SK-N-SH treated with all-trans-retinoic acid at 6 μM for 48 hours (cell line): ENCODE measurements at places on chromosomes 6 and 20.
A peak's percentile ranks its signal among the peaks of the same experiment; 100 is the strongest.

DNA sequence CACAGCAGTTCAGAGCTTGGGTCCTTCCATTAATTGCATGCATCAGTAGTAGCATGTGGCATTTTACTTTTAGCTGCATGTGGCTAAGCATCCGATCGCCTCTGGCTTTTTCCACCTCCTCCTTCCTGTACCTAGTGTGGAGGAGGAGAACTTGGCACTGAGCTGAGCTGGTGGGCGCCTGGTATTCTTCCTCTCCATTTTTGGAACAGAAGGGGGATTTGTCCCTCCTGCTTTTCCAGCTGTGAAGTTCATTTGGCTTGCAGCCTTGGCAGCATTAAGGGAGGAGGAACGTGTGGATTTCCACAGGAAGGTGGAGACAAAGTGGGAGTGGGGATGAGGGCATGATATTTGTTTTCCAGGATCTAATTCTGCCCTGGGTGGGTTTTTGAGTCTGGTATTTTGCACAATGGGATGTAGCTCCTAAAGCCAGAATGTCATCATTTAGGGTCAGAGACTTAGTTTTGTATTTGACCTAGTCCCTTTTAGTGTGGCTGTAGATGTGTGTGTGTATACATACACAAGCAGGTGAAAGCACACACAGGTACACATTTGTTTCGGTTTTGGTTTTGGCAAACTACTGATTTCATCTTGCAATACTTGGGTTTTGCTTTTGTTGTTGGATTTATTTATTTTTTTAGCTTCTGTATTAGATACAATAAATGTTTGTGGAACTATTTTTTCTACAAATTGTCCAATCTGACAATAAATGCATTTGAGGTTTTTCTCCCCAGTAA lies 90.0 kb downstream of the SASH1 start:
- ATAC-seq = peak; percentile 63

- peak; percentile 42 for ATAC-seq
Measured at GRCh38 chr6:31794866-31795615, 511 bp downstream of the VARS1 start.

DNA sequence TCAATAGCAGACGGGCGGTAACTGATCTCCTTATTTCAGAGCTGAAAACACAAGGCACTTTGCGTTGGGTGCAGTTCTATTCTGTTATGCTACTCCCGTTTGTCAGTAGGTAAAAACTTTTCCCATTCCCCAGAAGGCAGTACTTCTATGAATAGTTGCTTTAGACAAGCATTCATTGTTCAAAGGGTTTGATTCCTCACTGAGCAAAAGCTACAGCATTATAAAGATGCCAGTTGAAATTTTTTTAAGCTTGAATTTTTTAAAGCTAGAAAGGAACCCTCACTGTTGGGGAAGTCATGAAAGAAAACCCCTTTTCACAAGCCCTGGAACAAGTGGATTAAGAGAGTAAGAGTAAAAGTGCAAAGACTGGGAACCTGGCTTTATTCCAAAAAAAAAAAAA lies 42.3 kb downstream of the FUT9 start:
- no peak for ATAC-seq

DNA sequence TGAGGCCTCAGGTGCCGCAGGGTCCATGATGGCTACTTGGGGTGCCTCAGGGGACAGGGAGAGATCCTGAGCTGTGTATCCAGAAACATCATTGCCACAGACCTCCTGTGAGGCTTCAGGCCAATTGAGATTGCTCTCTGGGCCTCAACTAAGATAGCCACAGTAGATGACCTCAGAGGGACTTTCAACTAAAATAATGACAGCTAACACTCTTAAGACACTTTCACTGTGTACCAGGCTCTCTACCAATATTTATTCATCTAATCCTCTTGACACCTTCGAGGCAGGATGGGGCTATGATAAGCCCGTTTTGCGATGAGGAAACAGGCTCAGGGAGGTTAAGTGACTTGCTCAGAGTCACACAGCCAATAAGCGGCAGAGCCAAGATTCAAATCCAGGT lies 10.7 kb downstream of the RIMS4 start:
- no peak for ATAC-seq

DNA sequence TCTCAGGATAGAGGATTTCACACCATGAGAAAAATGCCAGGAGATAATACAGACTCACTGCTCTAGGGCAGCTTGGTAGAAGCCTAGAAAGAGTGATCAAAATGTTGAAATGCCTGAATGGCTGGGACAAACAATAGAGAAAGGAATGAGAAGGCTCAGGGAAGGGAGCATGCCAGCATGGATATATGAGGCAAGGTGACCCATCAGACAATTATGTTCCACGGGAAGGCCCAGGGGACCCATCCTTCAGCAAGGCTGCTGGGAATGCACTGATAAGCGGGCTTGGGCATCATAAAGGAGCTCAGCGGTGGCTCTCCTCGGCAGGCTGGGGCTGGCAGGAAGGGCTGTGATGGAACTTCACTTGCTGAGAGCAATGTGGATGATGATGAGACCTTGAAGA lies 12.2 kb downstream of the HEBP2 start:
- no peak for ATAC-seq

DNA sequence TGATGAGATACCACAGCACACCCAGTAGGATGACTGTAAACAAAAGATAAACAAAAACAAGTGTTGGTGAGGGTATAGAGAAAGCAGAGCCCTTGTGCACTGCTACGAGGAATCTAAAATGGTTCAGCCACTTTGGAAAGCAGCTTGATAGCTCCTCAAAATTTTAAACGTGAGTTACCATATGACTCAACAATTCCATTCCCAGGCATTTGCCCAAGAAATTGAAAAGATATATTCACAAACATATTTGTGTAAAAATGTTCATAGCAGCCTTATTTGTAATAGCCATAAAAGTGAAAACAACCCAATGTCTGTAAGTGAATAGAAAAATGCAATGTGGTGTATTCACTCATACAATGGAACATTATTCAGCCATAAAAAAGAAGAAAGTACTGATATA lies 141.0 kb upstream of the BTBD3 start:
- no peak for ATAC-seq
